Activated CD4-positive, alpha-beta T cell treated with anti-CD3 and anti-CD28 coated beads, Interleukin-2, amount 10 ng/mL, durations not matched to agents 7 days and 5 days (primary cell): ENCODE measurements at places on chromosomes 5 and 9. TPM values are rescaled to one million over a fixed set of nuclear protein-coding genes. Genes with fewer than 3 reads are reported as not detected.

- no peak overlapping the region for H3K4me3 ChIP-seq
- H3K27ac ChIP-seq: no peak overlapping the region
- H3K36me3 ChIP-seq: no peaks in the 10 kb centered on the region
- H3K4me1 ChIP-seq: no peaks in the 10 kb centered on the region
- no peak for DNase-seq
- peaks cover 1% of the 10 kb centered on the region for H3K27me3 ChIP-seq
These were observed 456.3 kb downstream of the HINT1 start for GRCh38 chr5:130708754-130709153.

DNA sequence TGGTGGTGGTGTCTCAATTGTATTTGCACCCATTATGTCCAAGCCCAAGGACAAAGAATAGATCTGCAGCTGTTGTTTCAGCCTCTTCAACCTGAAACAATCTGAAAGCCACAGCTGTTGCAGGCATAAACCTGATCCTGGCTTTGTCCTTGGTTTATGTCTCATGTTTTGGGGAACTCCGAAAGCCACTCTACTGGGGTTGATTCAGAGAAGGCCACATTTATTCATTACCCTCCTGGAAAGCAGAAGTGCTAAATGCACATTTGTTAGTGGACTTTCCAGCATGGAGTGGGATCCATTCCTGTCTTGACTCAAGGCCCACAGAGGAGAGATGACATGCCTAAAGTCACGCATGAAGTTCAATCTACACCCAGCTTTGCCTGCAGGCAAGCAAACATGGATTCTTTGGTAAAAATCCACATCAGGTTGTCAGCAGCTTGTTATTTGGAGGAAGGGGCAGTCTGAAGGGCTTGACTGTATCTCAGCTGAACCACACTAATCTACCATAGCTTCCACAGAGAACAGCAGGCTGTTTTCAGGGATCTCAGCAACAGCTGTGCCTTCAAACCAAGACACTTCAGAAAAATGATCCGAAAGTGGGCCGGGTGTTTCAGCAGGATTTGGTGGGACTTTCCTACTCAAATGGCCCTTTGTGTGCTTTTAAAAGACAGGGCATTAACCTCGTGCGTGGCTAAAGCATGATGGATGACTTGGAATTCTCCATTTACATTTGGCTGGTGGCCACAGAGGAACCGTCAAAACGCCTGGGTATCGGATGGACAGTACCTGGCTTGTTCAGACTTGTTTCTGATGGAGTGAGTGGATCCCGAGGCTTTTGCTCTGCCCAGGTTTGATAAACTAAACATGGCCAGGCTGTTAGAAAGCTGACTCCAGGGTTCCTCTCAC lies 36.2 kb upstream of the ADAM19 start:
- H3K27me3 ChIP-seq: no peaks in the 10 kb centered on the region
- no peak overlapping the region for H3K4me3 ChIP-seq
- H3K4me1 ChIP-seq: peaks cover 66% of the 10 kb centered on the region
- no peak overlapping the region for H3K27ac ChIP-seq
- DNase-seq: no peak
- H3K36me3 ChIP-seq: peaks cover 2% of the 10 kb centered on the region

DNA sequence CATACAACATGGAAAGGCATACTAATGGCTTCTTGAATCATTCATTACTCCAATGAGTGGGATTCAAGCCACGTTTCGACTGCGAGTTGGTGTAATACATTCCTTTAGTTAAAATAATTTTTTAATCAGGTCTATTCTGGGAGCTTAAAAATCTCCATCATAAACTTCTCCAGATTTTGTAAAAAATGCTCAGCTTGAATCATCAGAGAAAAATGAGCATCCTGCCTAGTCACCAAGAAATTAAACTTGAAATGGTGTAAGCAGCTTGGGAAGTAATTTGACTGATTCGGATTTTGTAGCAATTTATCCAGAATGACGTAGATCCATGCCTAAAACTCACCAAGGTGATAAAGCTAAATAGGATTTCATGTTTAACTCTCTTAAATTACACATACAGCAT lies 165.7 kb downstream of the SLCO4C1 start:
- H3K4me3 ChIP-seq: no peak overlapping the region
- no peak for DNase-seq
- no peaks in the 10 kb centered on the region for H3K27me3 ChIP-seq
- no peak overlapping the region for H3K27ac ChIP-seq

The ABO gene
- total RNA-seq: 0.56 TPM

- no peak overlapping the region for H3K27ac ChIP-seq
- H3K4me1 ChIP-seq: no peaks in the 10 kb centered on the region
- peaks cover 8% of the 10 kb centered on the region for H3K27me3 ChIP-seq
- H3K36me3 ChIP-seq: no peaks in the 10 kb centered on the region
- no peak for DNase-seq
- H3K4me3 ChIP-seq: no peak overlapping the region
These were observed 92.6 kb downstream of the TMEM174 start for GRCh38 chr5:73265641-73266040.
